ENCODE measurements at places on chromosomes 13 and 19.

- DNase-seq: no peak
Observed at GRCh38 chr19:43782311-43782660, 1.5 kb upstream of the KCNN4 start.

DNA sequence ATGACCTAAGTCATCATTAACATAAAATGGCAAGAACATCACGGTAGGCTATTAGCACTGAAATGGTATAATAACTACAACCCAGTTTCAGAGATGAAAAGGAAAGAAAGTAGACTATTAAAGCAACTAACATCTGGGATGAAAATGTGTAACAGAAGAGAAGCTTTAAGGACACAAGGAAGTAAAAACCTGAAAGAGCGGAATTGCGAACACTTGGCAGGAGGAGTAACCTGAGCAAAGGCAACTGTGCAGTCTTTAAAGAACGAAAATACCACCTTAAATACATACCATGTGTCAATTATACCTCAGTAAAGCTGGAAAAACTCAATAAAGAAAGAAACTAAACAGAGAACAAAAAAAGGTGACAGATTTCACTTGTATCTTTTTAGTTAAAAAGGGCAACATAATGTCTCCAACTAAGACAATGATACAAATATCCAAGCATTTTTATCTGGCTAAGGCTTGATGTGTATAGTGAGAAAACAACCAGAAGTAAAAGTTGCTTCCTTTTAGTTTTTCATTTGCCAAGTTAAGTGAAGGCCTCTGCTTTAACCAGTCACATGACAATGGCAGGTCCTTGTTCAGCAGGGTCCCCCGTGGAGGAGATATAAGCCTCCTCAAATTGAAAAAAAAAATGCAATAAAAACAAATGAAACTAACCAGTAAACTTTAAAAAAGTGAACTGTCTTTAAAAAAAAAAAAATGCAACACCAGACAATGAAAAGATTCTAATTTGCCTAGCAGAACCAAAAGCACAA is 11.6 kb downstream of the USP12 start:
- no peak for DNase-seq

DNA sequence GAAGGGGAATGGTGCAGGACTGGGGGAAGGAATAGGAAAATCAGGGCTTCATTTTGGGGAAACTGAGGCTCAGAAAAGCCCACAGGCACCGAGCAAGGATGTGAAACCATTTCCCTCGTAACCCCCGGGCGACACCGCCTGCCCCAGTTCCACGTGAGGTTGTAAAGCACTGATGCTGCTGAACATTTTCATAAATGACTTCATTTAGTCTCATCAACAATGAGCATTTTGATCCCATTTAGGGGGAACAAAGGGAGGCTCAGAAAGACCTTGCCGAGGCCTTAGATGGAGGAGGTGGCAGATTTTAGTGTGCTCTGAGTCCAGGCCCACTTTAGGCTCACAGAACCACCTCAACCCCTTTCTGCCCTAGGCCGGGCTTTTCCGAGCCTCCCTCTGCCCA is 20.5 kb upstream of the FBXO27 start:
- DNase-seq: no peak

- peak; percentile 93 for DNase-seq
Observed at GRCh38 chr19:48110350-48110966, at the start of gene PLA2G4C. TSS of gene PLA2G4C (minus strand) at chr19:48110817. CDS start at chr19:48106529, 4,288 bp downstream.

GRCh38 chr13:46354156-46355087 is 32.6 kb downstream of the RUBCNL start:
- DNase-seq: peak; percentile 97

DNA sequence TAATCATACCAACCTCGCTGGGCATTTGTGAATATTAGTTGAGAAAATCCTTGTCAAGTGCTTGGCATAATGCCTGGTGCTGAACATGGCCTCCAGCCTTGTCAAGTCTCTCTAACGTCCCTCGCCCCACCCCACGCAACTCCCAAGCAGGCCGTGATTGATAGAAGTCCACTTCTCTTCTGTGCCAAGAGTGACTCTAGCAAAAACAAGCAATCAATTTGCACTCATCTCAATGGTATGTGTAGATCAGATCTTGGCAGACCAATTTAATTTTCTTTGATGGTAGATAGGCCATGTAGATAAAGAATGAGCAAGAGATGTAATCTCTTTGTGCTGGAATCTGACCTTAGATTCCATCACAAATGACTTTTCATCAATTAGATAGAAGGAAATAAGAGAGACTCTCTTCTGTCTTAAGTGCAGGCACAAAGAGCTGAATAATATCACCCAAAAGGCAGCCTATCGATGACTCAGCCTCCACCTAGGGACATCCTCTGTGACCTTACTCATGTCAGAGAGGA is 31.0 kb upstream of the KATNAL1 start:
- peak; percentile 89 for DNase-seq

DNA sequence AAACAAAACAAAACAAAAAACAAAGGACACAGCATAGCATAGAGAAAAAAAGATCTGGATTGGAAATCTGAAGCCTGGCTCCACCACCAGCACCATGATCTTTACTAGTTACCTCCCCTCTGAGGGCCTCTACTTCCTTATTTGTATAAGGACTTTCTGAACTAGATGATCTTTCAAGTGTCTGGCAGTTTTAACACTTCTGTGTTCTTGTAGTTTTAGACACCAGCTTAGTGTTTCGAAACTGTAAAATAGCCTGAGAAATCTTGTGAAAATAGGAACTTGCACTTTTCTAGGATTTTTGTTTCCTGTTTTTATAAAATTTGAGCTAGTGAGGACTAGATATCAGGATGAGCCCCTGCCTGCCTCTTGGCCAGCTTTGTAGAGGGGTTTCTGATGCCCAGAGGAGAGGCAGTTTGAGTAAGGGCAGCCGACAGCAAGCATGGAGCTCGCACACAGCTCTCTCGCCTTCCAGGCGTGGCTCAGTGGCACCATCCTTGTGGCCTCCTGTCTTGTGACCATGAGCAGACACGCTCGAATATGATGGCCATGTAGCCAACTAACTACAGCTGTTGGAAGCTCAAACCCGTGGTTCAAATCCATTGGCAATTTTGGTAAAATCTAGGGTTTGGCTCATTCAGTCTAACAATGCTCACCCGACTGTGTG is 319.0 kb downstream of the KCNRG start:
- DNase-seq: no peak

GRCh38 chr19:5870986-5871394 is 650 bp upstream of the FUT5 start:
- no peak for DNase-seq

GRCh38 chr13:106393776-106394175 is 141.7 kb downstream of the EFNB2 start:
- DNase-seq: peak; percentile 45

- DNase-seq: no peak
Observed at GRCh38 chr13:37070956-37071355, 11.5 kb upstream of the SUPT20H start.

DNA sequence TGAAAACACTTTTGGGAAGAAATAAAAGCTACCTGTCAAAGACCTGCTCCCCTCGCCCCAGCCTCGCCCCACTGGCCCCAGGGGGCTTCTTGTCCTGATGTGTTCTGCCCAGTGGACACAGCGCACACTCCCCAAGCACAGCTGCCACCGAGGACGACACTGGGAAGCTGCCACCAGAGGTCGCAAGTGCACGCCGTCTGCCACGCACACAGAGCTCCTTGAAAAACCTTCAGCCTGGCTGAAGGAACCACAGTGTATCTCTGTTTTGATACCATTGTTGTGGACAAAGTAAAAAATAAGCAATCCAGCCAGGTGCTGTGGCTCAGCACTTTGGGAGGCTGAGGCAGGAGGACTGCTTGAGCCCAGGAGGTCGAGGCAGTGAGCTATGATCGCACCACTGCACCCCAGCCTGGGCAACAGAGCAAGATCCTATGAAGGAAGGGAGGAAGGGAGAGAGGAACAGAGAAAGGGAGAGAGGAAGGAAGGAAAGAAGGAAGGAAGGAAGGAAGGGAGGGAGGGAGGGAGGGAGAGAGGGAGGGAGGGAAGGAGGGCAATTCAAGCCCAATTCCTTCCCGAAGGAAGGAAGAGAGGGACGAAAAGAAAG is 57.3 kb downstream of the CEBPG start:
- peak; percentile 70 for DNase-seq

DNA sequence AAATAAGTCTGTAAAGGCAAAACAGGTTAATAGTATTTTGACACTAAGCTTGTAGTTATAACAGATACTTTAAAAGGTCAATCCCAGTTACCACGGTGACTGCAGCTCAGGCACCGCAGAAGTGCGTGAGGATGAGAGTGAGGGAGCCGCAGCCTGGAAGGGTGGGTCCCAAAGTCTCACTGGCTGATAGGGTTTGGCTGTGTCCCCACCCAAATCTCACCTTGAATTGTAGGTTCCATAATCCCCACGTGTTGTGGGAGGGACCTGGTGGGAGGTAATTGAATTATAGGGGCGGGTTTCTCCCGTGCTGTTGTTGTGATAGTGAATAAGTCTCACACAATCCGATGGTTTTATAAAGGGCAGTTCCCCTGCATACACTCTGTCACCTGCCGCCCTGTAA is 40.0 kb upstream of the GAS6 start:
- no peak for DNase-seq

- DNase-seq: no peak
Observed at GRCh38 chr19:54156490-54156889, 3.0 kb downstream of the LENG1 start.

DNA sequence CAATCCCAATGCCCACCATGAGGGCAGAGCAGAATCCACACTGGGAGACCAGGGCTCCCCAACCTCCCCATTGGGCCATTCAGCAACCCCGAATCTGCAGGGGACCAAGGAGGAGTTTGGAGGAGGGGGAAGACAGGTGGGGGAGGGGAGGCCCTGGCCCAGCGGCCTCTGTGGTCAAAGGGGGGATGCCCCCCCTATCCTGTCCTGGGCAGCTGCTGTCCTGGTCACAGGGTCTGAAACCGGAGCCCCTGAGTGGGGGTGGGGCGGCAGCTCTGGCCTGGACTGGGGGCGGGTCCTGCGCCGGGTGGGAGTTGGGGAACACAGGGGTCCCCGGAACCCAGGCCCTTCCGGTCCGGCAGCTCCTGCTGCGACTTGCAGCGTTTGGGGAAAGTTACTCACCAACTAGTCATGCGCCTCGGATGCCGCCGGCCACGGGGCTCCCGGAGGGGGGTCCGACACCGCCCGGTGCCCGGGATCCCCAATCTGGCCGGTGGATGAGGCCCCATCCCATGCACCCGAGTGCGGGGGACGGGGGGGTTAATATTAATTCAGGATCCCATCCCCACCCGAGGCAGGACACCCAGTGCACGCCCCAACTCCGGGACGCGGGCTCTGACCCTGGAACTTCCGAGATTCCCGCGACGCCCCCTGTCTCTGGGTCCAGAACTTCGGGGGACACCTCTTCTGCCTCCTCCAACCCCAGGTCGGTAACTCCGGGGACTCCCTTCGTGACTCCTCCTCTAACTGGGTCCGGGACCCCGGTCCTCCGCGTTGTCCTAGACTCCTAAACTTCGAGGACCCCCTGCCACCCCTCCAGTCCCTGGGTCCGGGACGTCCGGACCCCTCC is 872 bp downstream of the HOMER3 start:
- peak; percentile 70 for DNase-seq

DNA sequence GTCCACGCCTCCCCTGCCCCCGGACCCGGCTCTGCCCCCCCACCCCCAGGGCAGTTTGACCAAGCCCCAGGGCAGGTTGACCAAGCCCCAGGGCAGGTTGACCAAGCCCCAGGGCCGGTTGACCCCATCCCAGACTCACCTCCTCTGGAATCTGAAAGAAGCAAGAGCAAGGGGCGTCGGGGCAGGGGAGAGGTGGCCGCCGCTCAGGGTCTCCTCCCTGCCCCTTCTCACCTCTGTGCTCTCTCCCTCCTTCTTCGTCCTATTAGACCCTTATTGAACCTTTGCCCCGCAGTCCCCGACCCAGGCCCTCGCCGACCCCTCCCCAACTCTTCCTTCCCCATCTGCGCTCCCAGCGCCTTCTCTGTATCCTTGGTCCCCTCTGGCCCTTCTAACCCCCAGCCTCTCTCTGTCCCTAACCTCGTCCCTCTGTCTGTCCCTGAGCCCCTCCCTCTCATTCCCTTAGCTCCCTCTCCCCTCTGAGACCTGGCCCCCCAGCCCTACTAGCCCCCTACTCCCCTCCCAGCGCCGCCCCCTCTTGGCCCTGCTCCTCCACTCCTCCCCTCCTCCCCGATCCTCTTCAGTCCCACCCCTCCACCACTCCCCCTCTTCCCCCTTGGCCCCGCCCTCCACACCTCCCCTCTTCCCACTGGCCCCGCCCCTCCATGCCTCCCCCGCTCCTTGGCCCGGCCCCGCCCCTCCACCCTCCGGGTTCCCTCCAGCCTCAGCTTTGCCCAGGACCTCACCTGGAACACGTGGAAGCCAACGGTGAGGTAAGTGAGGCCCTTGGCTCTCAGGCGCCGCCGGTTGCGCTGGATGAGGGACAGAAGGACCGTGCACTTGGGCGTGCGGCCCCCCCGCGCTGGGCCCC is 7.6 kb downstream of the CAPN12 start:
- DNase-seq: peak; percentile 66

All from EH (cell line).